ENCODE measurements at places on chromosomes 1 and 21.

DNA sequence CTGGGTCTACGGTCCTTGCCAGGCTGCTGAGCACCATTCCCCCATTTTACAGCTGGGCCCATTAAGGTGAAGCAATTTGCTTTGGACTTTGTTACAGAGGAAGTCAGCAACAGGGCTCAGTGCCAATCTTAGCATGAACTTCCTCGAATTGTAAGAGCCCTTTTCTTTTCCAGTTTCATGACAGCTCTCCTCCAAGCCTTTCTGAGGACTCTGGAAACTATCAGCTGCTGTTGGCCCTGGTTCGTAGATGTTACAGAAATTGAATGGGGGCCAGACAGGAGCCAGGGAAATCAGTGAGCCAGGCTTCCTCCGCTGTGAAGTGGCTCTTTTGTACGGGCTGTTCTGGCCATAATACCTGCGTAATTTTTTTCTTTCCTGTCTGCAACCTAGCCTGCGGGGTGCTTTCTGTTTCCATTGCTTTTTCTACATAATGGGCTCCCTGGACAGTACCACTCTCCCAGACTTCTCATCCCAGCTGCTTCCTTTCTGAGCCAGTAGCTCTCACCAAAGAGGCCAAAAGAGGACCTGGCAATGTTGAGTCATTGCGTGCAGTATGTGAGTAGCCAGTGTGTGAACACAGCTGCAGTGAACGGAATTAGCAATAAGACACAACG, 386.3 kb downstream of the DISC1 start:
- DNase-seq: peak; percentile 1

DNA sequence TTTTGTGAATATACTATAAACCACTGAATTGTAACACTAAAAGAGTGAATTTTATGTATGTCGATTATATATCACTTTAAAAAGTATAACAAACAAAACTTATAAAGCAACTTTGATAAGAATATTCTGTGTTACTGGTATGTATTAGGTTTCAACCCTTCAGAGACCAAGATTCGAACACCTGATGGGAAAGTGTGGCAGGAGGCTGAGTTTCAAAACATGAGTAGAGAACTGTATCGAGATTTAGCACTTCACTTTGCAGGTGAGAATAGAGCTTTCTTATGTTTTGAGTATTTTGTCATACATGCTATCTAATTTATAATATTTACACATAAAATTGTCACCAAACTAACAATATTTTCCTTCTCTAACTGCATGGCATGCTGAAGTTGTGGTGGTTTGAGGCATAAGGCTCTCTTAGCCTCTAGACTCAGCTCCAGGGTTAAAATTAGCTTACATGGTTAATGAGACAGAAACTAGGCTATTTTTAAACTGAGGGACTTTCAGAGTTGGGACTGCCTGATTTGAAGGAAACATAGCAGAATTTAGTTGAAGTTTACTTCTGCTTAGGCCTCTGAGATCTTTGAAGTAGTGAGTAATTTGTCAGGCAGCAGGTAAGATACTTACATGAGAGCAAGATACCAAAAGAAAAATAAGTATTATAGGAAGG, 48.6 kb downstream of the CEP350 start:
- DNase-seq: no peak

DNA sequence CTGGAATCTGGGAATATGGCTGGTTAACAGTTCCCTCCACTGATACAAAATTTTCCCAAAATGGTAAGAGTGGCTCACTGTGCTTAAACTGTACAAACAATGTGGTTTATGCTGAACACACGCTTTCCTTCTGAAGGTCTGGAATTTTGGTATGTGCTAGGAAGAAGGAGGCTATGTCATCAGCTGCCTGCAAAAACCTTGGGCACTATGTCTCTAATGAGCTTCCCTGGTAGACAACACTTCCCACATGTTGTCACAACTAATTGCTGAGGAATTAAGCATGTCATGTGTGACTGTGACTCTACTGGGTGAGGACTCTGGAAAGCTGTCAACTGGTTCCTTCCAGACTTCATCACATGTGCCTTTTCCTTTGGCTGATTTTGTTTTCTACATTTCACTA, 29.2 kb downstream of the IPP start:
- DNase-seq: peak; percentile 66

DNA sequence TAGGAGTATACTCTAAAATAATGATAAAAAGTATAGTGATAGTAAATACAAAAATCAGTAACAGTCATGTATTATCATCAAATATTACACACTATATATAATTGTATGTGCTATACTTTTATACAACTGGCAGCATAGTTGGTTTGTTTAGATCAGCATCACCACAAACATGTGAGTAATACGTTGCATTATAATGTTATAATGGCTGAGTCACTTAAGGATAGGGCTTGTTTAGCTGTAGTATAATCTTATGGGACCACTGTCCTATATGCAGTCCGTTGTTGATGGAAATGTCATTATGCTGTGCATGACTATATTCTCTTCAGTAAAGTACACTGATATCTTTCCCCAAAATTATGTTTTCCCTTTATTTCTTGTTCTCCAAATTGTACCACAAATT, 92.8 kb downstream of the LYPLAL1 start:
- no peak for DNase-seq

DNA sequence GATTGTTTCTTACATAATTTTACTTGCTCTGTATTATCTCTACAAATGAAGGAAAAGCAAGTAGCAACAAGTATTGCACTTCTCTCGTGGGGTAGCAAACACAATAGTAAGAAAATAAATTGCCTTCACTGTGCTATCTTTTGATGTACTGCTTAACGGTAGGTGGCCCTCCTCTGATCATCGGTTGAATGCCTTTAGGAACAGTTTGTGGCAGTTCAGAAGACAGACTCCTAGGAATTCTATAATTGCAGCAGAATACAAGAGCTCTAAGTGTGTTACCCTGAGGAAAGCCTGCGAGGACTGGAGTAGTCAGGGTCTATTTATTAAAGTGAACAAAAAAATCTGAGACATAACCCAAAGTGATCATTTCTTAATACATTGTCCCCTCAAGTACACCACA, 1135.9 kb downstream of the KCNT2 start:
- DNase-seq: no peak

DNA sequence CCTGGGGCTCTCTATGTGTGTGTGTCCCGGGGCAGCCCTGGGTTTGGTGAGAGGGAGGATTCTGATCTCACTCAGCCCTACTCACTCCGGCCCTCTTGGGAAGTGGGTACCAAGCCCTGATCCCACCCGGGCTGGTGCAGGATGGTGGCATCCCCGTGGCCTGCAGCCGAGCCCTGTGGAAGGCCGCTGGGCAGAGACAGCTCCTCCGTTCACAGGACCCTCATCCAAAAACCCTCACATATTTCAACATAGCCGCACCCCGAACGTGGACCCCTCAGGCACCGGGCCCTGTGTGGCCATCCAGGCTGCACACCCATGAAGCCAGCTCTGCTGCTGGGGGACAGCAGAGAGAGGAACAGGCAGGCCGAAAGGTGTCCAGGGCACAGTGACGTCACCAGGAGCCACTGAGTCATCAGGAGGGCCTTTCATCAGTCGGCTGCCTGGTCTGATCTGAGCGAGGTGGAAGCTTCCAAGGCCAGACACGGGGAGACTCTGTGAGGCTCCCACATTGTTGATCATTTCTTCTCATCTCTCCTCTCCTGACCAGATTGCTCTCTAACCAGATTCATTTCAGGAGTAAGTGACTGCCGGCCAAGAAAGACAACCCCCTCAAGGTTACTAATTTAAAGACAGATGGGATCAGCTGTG, 16.2 kb upstream of the GPR157 start:
- DNase-seq: no peak

- DNase-seq: no peak
Measured at GRCh38 chr21:46126309-46127238, 28.7 kb downstream of the COL6A2 start.

DNA sequence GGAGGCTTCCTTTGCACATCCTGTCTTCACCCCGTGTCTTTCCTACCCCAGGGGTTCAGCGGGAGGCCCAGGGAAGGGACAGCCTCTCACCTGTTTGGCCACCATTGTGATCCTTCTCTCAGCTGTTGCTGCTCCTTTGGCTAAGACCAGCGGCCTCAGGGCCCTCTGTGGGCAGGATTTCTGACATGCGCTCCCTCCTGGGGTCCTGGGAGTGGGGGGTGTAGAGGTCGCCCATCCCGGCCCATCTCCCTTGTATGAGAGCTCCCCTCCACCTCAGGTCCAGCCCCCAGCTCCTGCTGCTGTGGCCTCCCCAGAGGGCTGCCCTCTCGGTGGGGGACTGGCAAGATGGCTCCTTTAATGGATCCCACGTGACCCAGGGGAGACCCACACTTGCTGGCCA, 120.5 kb downstream of the PRDM2 start:
- DNase-seq: no peak

DNA sequence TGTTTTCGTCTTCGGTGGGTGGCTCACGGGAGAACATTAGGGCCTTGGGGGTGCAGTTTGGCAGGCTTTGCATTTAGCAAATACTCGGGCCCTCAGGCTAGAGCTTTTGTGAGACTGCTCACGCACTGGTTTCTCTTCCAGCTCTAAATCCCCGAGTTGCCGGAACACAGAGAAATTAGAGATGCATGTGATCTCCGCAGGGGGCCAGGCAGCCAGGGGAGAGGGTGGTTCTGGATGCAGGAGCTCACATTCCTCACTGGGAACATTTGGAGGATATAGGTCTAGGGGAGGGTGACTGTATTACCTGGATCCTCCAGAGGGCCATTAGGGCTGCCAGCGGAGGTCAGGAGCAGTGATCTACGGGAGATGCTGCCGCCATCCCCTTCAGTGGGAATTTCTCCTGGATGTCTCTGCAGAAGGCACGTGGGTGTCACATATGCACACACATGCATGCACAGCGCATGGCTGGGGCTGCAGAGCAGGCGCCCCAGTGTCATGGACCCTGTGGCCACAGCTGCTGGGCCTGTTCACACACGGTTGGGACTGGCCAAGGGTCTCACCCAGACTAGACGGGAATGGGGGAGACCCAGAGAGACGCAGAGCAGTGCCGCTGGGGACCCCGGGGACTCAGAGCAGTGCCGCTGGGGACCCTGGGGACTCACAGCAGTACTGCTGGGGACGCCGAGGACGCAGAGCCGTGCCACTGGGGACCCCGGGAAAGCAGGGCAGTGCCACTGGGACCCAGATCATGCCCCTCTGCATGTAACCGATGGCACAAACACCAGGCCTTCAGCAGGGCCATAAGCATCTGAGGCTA, 258.7 kb downstream of the CAMTA1 start:
- DNase-seq: no peak

DNA sequence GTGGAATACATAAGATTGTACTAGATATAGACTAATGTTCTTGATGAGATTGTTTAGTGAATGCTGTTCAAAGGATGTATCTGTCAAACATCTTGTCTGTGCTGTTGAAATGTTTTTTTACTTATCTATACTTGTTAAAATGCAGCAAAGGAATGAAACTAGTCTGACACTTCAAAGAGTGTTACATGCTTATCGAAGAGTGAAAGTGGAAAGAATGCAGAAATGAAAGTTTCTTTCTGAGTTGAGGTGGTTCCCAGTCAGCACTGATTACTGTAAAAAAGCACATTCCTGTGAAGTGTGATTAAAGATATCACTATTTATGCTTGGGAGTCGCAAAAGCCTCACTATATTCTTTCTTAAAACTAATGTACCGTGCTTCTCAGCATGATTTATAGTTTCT, 1225.2 kb downstream of the NCAM2 start:
- no peak for DNase-seq

GRCh38 chr1:24228311-24228710, 41.2 kb upstream of the IFNLR1 start:
- DNase-seq: no peak

All from AG04449 (cell line).